ENCODE measurements at places on chromosomes 11 and 22.

DNA sequence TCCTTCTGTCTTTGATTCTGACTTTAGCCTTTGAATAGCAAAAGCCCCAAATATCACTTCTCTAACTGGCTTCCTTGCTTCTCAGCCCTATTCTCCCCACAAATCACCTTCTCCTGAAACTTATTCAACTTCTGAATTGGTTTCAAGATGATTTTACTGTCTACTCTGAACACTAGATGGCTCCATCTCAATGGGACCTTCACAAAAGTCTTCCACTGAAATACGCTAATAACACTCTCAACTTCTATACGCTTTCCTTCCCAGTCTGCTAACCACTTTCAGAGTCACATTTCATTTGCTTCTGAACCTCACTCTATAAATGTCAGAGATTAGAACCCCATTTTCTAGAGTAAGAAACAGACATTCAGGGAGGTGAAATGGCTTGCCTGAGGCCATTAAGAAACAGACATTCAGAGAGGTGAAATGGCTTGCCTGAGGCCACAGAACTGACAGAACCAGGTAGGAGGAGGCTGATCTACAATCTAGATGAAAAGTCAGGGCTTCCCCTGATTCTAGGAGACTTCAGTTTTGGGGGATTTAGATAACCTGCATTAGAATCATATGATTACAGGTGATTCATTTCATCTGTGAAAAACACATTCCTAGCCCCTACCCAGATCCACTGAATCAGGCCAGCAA lies 20.6 kb downstream of the MORC2 start:
- no peak for DNase-seq

DNA sequence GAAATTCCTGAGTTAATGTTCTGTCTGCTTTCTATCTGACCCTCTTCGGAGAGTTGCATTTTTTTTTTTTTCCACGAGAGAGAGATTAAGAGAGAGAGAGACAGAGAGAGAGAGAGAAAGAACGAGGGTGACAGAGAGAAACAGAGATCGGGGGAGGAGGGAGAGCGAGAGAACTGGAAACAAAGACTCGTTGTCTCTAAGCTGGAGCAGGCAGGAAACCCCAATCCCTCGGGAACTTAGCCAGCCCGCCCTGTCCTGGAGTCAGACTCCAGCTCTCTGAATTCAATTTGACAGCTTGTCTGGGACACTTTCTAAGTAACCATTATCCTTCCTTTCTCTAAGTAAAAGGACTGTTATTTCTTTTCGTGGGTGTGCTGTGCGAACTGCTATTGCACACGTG lies 76.9 kb downstream of the KCNJ1 start:
- no peak for DNase-seq

DNA sequence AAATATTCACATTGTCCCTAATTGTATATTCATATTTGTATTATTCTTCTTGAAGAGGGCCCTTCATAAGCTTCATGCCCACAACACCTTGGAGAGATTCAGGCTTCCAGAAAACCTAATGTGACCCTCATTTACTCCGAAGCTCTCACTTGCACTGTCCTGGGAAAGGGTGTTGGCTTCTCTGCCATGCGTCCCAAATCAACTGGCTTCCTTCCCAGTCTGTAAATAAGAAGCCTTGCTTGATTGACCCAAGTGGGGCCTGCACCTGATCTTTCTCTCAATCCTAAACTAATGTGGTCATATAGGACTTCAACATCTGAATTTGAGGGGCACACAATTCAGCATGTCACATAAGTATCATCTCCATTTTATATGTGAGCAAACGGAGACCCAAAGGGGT lies 40.5 kb upstream of the ZBTB16 start:
- no peak for DNase-seq

DNA sequence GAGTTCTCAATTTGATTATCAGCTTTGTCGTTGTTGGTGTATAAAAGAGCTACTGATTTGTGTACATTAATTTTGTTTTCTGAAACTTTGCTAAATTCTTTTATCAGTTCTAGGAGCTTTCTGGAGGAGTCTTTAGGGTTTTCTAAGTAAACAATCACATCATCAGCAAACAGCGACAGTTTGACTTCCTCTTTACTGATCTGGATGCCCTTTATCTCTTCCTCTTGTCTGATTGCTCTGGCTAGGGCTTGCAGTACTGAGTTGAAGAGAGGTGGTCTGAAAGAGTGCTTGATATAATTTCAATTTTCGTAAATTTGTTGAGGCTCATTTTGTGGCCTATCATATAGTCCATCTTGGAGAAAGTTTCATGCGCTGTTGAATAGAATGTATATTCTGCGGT lies 213.0 kb downstream of the DLG2 start:
- no peak for DNase-seq

GRCh38 chr11:94148189-94148588 lies 19.5 kb downstream of the PANX1 start:
- DNase-seq = no peak

GRCh38 chr11:116638463-116638862 lies 134.3 kb downstream of the BUD13 start:
- no peak for DNase-seq

GRCh38 chr11:64268893-64269539 lies 15.4 kb downstream of the BAD start:
- DNase-seq = peak; percentile 67

DNA sequence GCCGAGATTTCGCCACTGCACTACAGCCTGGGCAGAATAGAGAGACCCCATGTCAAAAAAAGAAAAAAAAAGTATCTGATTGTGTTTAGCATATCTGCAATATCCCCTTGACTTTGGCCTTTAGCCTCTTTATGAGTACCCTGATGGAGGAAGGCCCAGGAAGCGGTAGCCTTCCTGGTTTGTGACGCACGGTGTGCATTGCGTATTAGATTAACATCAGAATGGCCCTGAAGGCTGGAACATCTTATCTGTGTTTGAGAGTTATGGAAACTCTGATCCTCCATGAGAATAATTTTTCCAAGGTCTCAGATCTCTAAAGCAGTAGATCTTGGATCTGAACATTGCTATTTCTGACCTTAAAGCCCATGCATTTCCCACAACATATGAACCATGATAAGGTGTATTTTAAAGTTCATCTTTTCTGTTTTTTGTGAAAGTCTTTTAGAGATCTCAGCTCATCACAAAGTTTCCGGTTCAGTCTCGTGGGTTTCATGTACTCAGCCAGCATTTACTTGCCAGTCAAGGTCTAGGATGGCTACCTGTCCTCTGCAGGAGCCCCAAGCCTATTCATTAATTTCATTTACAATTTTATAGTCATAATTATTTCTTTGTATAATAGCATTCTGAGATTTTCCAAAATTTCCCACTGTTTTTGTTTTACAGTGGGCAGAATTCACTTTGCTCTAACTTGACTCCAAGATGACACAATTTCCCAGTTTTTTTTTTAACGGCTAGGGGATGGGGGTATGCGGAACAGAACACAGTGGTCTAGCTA lies 605 bp upstream of the FDX1 start:
- no peak for DNase-seq

DNA sequence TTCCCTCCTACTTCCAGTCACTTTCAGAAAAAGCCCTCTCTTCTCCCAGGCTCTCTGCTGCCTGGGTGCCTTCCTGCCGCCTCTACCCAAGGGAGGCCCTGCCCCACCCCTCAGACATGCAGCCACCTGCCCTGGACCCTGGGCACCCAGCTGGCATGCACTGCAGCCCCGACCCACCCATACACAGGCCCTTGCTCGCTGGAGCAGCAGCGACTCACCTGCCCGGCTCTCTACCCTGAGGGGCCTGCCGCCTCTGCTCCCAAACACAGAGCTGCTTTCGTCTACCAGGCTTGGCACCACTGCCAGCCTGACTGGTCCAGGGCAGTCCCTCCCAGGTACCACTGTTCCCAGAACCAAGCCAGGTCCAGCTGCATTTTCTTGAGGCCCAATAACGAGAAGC lies 1.2 kb upstream of the TSSK2 start:
- no peak for DNase-seq

DNA sequence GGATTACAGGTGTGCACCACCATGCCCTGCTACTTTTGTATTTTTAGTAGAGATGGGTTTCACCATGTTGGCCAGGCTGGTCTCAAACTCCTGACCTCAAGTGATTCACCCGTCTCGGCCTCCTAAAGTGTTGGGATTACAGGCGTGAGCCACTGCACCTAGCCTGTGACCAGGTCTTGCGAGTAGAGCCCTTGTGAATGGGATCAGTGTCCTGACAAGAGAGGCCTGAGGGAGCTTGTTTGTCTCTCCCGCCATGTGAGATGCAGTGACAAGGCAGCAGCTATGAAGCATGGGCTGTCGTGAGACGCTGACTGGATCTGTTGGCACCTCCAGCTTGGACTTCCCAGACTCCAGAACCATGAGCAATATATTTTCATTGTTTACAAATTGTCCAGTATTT lies 69.3 kb downstream of the LRRC32 start:
- no peak for DNase-seq

DNA sequence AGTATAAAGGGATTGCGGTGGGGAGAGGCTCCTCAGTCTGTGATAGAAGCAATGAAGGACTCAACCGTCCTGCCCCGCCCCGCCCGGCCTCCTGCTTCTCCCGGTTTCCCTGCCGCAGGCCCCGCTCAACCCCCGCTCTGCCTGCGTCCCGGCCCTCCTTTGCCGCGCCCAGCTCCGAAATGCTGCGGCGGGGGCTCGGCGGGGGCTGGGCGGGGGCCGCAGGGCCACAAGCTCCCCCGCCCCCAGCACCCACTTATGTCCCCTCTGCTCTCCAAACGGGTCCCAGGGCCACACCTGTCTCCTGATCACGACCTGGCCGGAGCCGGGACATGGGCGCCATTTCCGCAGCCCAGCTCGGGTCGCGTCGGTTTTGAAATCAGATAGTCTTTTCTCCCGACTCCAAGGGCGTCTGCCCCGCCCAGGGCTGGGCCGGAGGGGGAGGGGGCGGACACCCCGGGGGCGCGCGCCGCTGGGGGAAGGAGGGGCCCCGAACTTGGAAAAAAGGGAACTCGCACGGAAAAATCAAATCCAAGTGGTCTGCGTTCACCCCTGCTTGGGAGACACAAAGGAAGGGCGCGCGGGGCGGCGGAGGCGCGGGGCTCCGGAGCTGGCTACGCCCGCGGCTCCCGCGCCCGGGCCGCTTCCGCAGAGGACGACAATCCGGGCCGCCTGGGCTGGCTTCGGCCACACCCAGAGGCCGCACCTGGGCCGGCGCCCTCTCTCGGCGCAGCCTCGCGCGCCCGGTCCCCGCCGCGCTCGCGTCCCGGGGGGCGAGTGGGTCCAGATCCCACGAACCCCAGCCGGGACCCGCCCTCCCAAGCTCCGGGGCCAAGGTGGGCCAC lies 70.6 kb upstream of the EP300 start:
- peak; percentile 78 for DNase-seq

DNA sequence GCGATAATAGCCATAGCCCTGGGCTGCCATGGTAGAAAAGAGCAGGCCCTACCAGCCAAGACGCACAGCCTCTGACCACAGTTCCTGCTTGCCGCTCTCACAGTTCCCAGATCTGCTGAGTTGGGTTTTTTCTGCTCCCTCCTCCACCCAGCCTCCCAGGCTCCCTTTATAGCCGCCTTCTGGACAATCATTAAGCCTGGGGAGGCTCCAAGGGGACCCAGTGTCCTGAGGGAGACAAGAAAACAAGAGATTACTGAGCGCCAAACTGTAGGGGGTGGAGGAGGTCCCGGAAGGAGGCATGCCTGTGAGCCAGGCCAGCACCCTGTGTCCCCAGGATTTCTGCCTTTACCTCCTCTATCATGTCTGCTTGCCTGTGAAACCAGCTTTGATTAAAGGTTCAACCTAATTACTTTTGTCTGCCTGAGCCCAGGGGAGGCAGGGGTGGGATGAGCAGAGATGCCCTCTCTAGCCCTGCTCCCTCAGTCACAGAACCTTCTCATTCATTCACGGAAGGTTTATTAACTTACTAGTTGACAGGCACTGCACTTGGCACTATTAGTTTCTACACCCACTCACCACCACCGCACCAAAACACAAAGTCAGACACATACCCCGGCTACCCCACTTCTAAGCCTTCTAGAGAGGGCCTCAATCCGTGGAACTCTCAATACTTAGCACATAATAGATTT lies 1.2 kb downstream of the SLC37A4 start:
- DNase-seq = peak; percentile 15

- DNase-seq = no peak
These were observed 400.2 kb downstream of the KCNA4 start for GRCh38 chr11:29616611-29617010.

- DNase-seq = no peak
These were observed 128.8 kb downstream of the RASSF10 start for GRCh38 chr11:13137844-13138301.

GRCh38 chr22:24588757-24589481 lies 4.0 kb downstream of the LRRC75B start:
- DNase-seq = no peak

- peak; percentile 99 for DNase-seq
These were observed 5.2 kb upstream of the MB start for GRCh38 chr22:35622191-35622913.

DNA sequence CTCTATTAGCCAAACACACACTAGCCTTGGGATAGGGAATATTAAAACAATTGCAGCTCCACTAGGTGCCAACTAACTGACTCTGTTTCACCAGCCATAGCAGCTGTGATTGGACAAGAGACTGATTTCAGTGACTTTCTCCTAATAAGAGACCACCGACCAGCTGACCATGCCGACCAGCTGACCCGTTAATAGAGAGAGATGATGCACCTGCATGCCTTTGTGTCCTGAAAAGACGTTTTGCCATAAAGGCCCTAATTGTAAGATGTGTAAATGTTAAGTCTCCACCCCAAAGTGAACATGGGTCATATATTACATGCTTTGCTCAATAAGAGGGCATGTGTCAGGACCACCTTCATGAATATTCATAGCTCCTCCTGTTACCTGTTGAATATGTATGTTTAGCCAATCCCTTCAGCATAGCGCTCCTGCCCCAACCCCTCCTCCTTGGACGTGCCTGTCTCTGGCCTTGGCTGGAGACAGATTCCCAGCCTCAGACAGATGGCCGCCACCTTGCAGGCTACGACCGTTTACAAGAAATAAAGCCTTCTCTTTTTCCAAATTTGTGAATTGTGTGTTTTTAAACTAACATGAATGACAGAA lies 1.3 kb upstream of the NADSYN1 start:
- peak; percentile 34 for DNase-seq

- no peak for DNase-seq
These were observed 4.3 kb upstream of the TSKU start for GRCh38 chr11:76778874-76779273.

DNA sequence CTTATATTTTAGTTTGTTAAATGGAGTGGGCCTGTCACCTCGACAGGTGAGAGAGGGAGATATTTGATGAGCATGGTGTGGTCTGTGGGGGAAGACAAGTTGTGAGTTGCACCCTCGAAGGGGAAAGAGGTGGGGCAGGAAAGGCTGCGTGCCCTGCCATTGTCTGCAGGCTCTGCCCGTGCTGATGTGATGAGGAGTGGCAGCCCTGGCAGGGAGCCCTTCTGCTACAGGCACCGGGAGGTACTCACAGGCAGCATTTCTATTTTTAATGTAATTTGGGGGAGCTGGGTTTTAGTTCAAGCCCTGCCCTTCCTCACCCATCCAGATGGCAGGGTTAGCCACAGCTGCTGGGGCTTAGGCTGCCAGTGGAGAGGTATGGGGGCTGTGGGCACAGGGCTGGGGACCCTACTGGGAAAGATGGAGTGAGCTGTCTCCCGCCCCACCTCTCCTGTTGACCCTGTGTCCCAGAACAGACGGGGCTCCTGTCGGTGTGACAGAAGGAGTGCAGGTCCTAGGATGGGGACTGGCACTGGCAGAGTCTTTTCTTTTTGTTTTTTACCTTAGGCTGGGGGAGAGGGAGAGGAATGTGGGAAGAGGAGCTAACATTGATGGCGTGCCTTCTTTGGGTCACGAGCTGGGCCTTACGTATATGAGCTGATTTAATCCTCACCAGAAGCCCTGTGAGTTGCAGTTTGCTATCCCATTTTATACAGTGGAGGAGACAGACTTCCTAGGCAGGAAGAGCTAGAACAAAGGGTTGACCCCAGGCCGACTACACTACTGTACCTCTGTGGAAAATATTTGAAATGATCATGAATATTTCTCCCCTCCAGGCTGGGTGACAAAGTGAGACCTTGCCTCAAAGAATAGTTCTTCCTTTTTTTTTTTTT lies 51.6 kb downstream of the CEP164 start:
- peak; percentile 15 for DNase-seq

All from PC-9 (cell line).